ENCODE measurements at places on chromosomes 2 and 18.

- DNase-seq, result no peak
Observed at GRCh38 chr2:167862296-167862695, 385.1 kb downstream of the STK39 start.

DNA sequence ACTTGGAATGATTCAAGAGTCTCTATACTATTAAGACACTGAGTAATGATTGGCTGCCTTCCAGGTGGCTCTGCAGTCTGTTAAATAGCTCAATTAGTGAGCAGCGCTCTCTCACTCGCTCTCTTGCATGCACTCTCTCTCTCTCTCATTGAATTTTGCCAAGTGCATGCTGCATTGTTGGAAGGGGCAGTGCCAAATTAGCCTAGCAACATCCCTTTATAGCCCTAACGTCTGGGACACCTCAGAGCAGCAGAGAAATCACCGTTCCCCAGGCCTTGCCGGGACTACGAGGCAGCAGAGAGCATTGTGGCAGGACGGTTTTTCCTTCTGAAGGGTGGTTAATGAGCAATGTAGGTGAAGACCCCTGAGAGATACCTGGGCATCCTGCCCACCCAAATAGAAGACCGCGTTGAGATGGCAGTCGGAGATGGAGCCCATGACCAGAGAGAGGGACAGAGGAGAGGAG lies 447.6 kb upstream of the POU3F3 start:
- DNase-seq, result peak; percentile 26

DNA sequence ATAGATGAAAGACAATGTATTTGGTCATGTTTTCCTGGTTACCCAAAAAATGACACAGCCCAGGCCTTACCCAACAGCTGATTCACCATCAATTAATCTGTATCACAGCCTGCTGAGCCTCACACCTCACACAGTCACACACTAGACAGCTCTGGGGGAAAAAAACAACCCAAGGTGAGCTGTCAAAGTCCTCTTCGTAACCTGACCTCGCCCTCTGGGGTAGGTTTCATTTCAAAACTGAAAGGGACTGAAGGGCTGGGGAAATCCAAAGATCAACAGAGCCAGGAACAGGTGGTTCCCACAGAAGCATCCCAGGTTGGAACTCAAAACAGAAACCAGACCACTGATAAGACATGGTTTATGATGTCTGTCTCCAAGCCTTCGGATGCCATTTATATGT lies 18.2 kb upstream of the PCBP1 start:
- DNase-seq, result peak; percentile 40

DNA sequence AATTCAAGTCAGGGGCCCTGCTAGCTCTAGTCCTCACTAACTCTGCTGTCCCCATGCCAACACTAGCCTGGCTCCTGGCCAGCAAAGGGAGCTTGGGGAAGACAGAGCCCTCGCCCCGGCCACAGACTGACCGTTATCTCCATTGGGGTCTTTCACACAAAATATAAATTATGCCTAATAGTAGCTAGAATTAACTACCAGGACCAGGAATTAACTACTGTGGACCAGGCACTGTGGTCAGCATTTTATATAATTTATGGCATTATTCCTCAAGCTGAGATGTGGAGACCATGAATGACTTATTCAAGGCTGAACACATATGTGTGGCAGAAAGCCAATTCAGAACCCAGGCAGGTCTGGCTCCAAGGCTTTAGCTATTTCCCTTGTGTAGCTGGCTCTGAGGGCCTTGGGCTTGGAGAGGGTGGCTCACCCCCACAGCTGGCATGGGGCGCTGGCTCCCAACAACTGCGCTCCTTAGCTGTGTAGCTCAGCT lies 49.2 kb downstream of the CELF4 start:
- no peak for DNase-seq

DNA sequence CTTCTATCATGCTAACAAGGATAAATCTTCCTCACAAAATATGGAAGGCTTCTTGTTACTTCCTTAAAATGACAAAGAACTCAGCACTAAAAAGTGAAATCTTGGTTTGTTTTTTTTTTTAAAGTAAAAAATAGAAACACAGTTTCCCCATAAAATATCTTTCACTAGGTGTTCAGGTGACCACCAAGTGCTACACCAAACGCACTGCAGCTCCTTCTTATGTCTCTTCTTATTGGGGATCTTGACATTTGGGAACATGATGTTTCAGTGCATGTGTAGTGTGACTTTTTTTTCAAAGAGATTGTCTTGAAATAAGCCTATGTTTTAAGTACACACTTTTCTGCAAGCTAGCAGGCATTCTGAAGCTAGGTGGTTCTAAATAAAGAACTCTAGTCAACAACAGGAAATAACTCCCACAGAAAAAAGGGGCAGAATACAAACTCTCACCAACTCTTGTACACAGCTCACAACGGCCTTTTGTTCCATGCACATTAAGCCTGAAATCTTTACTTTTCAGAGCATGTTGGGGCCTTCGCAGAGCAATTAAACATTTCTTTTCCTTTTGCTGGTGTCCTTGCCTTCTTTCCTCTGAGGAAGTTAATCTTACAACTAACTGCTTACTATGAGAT lies 13.2 kb upstream of the SERTAD2 start:
- DNase-seq, result no peak

- DNase-seq, result peak; percentile 54
Observed at GRCh38 chr18:35024965-35025364, 16.2 kb upstream of the MAPRE2 start.

DNA sequence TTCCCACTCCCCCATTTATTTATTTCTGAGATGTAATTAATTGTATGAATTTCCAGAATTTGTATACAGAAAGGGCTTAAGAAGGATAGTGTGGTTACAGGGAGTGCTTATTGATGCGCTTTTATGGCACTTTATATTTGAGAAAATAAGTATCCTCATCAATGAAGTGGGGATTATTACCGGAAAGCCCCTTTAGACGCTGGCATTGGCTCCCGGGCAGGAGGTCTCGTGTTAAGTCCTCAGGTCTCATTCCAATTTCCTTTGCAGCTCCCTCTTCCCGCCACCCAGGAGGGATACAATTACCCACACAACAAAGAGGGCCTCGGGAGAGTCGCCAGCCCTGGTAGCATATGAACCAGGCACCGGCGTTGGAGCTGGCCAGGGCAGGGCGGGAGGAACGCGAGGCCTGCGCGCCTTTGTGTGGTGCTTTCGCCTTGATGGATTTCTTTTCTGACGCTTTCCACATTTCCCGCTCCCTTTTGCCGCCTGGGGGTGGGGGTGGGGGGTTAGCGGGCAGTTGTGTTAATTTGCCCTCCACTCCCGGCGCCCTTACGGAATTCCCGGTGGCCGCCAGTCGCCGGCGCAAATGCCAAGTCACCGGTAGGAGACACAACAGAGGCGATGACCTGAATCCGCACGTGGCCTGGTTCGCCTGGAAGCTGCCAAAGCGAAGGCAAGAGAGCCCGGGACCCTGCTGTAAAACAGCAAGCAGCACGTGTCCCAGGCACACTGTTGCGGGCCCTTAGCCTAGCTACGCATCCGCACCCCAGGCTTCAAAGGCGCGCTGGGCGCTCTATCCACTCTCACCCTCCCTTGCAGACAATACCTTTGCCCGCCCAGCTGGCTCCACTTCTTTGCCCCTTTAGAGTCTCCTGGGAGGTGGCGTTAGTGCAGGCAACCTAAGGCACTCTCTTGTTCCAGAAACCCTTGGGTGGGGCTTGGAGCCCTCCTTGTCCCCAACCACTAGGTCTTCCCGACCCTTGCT lies 3.3 kb downstream of the GAD1 start:
- no peak for DNase-seq

GRCh38 chr2:241378816-241379215 lies 22.7 kb downstream of the FARP2 start:
- no peak for DNase-seq

DNA sequence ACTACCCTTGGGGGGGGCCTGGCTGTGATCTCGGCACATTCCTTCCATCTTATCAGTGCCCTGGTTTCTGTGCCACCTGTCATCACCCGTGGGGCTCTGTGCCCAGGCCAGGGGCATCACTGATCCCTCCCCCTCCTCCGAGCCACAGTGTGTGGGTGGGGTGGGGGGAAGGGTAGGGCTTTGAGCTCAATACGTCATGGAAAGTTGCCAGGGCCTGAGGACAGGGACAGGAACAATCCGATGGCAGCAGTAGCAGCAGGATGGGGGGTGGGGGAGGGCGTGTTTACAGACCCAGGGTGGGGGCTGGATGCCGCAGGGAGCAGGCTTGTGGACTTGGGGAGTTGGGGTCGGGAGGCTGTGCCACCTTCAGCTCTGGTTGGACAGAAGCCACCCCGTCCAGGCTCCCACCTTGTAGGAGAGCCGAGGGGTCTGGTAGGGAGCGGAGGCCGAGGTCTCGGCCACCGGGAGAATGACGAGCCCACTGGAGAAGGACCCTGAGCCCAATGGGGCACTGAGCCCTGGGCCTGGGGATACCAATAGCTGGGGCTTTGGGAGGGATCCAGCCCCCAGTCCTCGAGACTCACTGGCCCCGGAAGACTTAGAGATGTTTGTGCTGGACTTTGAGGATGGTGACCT lies 3.5 kb downstream of the SLC4A3 start:
- DNase-seq, result no peak

GRCh38 chr2:128458505-128458904 lies 139.8 kb upstream of the HS6ST1 start:
- DNase-seq, result no peak

DNA sequence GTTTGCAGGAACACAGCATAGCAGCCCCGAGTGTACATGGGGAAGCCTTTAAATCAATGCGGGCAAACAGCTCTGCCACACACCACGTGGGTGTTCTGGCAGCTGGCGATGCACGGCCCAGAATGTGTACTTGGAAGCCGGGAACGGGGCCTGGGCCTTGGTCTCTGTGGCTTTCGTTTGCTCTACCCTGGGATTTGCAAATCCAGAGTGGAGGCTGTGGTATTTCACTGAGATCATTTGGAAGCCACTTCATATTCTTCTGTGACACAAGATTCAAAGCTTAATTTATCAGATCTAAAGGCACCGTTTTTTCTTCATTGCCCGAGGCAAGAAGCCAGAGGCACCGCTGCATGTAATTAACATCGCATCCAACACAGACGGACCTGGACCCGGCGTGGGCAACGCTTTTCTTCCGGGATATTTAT lies 246.3 kb upstream of the MYT1L start:
- DNase-seq, result no peak

GRCh38 chr2:189818249-189819038 lies 34.2 kb downstream of the PMS1 start:
- no peak for DNase-seq

- peak; percentile 88 for DNase-seq
Observed at GRCh38 chr2:169109502-169110409, 40.4 kb downstream of the DHRS9 start.

GRCh38 chr2:239173301-239173700 lies 227.5 kb downstream of the HDAC4 start:
- no peak for DNase-seq

GRCh38 chr18:79911344-79912270 lies 39.8 kb downstream of the SLC66A2 start:
- no peak for DNase-seq

DNA sequence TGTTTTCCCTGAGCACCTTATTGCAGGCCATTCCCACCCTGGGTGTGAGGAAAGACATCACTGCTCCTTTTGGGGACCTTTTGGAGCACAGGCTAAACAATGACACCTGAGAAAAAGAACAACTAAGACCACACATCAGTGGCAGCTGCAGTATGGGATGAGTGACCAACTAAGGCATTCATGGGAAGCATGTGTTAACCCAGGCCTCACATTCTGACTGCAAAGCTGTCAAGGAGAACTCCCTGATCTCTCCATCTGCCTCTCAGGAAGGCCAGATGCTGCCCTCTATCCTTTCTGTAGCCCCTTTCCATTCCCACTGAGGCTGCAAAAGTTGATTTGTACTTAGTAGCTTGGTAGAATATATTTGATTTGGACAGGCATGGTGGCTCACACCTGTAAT lies 277.7 kb upstream of the FBXO11 start:
- no peak for DNase-seq

DNA sequence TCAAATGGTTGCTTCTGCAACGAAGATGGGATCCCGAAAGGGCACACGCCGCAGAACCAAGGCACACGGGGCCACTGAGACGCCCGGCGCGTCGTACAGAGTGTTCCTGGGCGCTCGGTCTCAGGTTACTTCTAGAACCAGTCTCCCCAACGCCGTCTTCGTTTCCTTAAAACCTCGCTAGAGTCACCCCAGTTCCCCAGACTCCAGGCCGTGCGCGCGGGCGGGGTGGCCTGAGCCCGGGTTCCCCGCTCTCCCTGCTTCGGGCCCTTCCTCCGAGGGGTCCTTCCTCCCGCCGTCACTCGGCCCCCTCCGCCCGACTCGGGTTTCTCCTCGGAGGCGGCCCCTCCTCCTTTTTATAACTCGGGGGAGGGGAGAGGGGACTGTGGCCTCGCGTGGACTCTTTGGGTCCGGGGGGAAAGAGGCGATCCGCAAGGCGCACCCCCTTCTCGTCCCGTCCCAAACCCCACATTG lies 774 bp upstream of the FZD7 start:
- DNase-seq, result peak; percentile 53

DNA sequence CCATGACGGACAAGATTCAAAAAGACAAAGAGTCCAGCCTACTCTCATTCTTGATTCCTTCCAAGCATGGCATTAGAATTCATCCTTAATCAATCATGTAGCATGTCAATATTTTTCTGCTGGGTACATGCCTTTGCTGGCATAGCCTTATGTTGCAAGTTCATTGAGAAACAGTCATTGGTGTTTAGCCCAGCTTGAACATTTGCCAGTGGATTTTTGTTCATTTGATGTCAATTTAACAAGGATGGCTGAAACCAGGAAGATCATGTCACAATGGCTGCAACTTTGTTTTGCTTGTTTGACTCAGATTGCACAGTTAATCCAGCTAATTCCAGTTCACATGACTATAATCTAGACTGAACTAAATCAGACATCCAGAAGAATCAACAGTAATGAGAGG lies 1132.2 kb downstream of the LRP1B start:
- peak; percentile 3 for DNase-seq

DNA sequence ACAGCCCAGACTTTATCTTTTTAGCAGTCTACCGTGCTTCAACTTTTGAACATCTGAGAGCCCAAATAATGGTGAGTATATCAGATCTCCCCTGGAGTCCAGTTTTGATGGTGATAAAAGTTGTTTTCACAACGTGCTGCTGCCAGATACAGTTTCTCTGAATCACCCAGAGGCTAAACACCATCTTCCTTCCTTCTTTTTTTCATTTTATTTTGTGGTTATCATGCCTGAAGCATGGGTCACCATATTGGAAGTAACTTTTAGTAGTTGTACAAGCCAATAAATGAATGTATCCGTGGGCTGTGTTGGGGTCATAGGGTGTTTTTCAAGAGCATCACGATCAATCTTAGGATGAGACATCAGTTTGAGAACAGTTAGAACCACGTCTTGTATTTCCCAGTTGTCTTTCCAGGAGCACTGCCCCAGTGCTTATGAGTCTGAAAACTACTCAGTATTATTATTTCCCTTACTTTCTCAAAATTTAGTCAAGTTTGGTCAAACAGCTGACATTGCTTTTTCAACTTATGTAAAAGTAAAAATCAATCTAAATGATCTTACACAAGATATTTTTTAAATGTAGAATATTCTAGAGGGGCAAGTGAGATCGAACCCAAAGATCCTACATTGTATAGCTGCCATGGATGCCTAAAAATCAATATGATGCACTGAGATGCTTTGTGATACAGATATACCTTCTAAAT lies 311.4 kb downstream of the CTNNA2 start:
- no peak for DNase-seq
